ENCODE measurements at places on chromosomes 4 and X.

DNA sequence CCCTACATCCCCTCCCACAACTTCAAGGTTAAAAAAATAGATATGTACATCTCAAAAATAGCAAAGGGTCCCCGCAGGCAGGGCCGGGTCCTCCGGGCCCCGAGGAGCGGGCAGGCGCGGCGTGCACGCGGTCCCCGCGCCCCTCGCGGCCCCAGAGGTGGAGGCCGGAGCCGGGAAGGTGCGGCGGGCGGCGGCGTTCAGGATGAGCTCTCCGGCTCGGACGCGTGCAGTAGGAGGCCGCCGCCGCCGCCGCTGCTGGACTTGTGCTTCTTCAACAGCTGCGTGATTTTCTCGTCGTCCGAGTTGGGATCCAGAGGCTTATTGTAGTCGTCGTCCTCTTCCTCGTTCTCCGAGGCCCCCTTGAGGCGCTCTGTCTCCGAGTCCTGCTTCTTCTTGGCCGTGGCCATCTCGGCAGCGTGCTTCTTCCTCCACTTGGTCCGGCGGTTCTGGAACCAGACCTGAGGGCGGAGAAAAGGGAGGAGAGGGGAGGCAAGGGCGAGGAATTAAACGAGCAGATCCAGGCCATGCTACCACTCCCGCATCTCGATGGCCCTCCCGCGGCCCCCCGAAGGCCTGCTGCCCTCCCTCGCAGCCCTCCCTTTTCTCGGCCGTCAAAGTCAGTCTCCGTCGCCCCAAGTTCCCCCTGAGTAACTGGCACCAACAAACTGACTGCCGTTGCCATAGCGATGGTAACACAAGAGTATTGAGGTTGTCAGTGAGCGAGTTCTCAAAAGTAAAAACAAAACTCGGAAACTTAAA is 5.8 kb downstream of the NKX6-1 start:
- DNase-seq = no peak

DNA sequence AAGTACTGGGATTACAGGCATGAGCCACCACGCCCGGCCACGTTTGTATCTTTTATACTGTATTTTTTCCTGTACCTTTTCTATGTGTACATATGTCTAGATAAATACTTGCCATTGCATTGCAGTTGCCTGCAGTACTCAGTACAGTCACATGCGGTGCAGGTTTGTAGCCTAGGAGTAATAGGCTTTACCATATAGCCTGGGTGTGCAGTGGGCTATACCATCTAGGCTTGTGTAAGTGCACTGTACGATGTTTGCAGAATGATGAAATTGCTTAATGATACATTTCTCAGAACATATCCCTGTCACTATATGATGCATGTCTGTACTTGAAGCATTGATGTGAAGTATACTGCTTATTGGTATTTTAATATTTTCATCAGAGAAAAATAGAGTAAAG is 115.4 kb upstream of the PUDP start:
- DNase-seq = no peak

- no peak for DNase-seq
Observed at GRCh38 chr4:41154010-41154813, 60.1 kb downstream of the APBB2 start.

GRCh38 chrX:13198762-13199064 is 121.1 kb downstream of the ATXN3L start:
- DNase-seq = no peak

DNA sequence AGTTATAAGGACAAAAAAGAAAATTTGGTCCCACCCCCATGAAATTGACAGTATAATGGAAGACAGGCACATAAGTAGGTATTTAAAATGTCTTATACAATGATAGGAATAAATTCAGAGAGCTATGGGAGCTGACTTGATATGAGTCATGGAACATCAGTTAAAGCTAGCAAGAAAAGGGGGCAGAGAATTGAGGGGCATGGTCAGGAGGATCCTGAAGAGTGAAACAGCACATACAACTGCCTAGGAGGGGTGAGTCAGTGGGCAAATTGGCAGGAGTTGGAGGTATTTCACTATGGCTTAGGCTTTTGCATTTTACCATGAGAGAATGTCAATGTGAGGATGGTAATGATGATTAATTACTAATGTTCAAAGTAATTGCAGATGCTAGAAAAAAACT is 95.4 kb upstream of the BANK1 start:
- DNase-seq = no peak

DNA sequence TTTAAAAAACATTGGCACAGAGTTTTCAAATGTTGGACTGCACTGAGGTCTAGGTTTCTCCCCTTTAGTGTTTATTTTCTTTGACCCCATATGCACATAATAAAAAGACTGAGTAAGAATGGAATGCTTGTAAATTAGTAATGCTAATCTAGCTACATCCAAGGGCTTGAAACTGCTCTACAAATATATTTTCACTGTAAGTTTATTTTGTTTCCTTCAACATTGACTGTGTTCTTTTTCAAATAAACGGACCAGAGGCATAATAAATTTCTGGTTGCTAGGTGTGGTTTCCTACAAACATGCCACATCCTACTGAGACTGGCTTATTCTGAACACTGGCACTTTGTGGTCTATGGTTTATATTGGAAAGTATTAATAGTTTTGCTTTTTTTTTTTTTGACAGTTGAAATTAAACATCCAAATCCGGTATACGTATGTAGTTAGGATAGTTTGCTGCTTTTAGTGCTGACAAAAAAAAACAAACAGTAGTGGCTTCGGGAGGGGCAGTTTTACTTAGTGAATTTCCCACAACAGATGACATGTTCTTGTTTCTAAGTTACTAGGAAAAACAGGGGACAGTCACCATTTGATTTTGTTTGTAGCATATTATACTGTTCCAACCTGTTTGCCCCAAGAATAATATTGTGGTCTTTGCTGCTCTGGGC is 13.2 kb downstream of the CA5B start:
- peak; percentile 62 for DNase-seq

- DNase-seq = no peak
Observed at GRCh38 chr4:41784191-41784979, 35.9 kb upstream of the PHOX2B start.

DNA sequence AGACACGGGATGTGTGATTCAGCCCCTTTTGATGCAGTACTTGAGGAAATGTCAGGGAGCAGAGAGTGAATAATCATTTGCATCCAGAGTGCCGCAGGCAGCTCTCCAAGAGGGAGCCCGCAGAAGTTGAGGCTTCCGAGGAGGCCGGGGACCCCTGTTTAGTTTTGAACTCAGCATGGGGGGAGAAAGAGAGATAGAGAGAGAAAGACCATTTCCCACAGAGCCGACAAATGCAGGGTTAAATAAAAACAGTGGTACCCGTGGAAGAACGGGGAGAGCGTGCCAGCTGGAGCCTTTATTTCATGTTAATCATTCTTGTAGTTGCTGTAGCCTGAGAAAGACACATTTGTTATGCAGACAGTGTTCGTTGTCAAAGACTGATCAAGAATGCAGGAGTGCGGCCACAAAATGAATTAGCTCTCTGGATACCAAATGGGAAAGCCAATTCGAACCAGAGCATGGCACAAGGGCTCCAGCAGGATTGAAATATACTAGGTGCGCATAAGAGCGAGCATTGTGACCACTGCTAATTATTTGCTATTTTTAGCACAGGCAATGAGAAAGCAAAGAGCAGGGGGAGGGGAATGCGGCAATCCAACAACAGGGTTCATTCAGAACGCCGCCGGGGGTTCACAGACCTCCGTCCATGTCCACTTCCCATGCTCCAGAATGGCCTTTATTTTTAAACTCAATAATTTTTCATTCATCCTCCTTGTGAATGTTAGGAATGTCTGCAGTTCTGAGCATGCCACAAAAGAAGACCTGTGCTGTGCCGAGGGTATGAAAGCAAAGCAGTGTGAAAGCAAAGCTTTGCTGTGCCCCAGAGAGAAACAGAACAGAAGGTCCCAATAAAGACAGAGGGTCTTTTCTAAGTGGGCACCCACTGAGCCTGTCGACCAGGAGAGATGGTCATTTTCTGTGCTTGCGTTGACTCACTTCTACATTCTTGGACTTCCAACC is 243.9 kb upstream of the VCX3A start:
- no peak for DNase-seq

GRCh38 chrX:145881175-145881995 is 63.8 kb downstream of the SLITRK2 start:
- DNase-seq = no peak

Data from naive B cell (primary cell).